Breast epithelium (tissue), 4 donors: ENCODE measurements at places on chromosomes 4 and X.

DNA sequence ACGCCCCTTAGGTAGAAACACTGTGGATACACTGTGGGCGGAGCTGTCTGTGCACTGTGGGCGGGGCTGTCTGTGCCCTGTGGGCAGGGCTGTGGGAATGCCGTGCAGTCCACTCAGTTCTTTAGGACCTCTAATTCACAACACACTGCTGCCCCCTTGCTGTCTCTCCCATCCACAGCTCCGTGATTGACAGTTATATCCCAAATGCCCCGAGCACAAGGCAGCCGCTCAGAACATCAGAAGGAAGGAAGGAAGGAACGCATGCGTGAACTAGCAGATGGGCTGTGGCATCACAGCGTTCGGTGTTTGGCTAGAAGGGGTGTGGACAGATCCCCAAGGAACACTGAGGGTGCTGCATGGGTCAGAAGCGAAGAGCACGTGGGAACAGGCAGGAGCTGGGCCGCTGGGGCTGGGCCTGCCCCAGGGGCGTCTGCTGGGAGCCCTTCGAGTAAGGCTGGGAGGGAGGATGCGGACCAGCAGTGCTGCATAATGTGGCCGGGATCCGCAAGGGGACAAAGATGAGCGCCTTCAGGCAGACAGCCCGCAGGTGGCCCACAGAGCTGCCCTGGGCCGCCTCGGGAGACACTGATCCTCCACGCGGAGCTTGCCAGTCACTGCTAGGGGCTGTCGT, 29.8 kb downstream of the ACOX3 start:
- DNase-seq, result no peak

GRCh38 chrX:76159453-76159852, 13.4 kb upstream of the PBDC1 start:
- DNase-seq, result no peak

DNA sequence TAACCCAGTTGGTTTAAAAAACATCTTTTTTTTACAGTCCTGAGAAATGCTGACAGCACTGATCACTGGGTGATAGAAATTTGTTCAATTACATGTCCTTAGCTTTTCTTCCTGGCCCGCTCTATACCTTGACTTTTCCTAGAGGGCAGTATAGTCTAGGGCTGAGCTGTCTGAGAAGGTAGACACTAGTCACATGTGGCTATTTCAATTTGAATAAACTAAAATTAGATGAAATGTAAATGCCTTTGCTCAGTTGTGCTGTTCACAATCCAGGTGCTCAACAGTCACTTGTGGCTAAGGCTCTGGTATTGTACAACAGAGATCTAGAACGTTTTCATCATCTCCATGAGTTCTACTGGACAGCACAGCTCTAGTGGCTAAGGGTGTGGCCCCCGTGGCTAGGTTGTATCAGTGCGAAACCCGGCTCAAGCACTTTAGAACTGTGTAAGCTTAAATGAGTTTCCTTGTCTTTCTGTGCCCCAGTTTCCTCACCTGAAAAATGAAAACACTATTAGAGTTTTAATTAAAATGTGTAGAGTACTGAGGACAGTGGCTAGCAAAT, 111.6 kb upstream of the WDR17 start:
- no peak for DNase-seq

DNA sequence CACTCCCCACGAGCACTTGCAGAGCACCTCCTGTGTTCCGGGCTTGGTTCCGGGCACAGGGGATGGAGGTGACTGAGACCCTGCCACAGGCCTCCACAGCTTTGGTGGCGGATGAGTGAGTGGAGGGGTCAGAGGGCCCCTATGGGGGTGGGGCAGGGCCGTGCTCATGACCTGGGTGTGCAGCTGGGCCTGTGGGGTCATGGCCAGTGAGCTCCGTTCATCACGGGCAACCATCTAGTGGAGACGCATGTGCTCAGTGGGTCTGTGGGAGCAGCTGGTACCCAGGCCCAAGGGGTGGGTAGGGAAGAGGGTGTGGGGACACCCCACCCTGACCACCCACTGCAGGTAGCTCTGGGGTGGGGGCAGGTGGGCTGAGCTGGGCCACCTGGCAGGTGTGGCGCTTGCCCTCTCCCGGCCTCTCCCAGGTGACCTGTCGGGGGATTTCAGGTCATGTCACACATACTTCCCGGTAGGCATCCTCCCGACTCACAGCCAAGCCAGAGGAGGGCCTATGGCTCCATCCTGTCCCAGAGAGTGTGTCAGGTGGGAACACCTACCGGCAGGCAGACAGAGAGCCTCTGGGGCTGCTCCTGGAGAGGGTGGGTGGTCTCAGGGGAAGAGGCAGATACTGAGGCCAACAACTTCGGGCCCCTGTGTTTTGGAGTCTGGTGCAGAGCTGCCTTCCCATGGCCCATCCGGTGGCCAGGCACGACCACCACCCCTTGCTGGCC, 3.6 kb downstream of the PSAPL1 start:
- DNase-seq, result no peak

DNA sequence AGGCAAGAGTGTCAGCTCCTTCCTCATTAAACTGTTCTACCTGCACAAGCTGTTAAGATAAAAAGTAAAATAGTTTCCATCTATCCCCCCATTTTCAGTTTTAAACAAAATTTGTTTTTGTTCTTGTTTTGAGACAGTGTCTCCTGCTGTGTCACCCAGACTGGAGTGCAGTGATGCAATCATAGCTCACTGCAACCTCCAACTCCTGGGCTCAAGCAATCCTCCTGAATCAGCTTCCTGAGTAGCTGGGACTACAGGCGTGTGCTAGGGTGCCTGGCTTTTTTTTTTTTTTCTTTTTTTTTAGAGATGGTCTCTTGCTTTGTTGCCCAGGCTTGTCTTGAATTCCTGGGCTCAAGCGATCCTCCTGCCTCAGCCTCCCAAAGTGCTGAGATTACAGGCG, 105.4 kb downstream of the HS6ST2 start:
- no peak for DNase-seq

DNA sequence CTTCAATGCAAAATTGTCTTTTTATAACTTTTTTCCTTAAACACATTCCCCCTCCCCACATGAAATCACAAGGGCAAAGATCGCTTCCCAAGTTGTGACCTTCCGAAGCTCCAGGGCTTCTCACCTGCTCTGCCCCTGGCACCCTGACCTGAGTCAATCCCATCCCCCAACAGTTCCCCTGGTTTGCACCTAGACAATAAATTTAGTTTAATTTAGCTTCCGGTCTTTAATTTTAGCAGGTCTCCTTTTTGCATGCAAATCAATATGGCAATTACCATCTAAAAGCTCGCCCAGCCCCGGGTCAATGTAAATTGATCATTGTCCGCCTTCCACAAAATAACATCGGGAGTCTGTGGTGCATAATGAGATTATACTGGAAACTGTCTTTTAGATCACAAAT, 6.8 kb downstream of the BCOR start:
- no peak for DNase-seq

DNA sequence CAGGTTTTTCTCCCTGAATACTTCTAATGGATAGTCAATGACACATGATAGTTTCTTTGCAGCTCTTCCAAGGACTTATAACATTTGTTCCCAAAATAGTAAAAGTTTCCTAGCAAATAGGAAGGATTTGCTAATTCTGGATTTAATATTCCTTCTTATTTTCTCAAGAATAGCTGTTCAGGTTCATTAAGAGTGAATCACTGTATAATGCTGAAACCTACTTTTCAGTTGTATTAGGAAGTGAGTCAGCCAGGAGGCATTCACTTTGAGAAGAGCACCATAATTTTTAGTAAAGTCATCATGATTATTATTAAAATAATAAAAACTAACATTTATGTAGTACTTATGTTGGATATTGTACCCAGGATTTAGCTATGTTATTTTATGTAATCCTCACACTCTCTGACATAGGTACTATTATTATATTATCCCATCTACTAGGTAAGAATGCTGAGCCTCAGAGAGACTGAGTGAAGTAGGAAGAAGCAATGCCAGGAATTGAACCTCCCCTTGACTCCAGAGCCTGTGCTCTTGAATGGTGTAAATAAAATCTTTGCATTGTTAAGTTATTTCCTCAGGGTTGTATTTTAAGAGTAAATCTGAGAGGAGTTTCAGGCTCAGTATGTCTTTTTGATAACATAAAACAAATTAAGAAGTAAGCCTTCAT, 114.8 kb downstream of the REELD1 start:
- no peak for DNase-seq

DNA sequence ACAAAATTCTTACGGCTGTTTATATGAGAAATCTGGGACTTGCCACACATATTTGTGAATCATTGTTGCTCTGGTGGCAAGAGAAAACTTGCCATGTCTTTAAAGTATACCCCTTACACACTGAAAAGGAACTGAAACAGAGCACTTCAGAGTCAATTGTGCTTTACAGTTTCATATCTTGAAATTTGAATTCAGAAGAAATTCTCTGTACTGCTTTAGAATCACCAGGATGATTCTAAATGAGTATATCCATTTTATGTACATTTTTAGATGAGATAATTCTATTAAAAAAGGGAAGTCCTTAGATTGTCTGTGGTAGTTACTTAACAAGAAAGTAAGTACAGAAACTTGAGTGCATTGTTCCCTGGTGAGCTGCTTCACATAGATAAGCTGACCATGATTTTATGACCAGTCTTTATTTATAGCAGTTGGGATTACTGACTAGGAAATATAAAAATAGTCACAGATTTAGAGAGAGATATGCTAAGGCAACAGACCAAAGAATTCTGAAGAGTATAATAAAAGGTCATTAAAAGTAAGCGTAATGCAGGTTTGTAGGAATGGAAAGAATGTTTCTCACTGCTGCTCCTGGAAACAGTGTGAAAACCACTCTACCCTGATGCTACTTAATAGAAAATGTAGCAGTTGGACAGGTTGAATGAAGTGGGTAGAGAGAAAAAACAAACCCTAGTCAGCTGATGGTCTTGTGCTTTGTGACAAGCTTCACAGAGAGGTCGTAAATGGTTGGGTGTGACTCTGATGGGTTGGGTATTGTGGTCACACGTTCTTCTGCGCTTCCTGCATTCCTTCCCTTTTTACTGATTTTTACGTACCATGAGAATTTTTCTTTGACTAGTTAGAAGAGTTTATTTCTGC, 41.0 kb downstream of the FNIP2 start:
- DNase-seq, result no peak

- DNase-seq, result no peak
These were observed 141.9 kb downstream of the SLIT2 start for GRCh38 chr4:20393486-20394100.

- DNase-seq, result no peak
These were observed 21.0 kb downstream of the LRPAP1 start for GRCh38 chr4:3511187-3511586.

DNA sequence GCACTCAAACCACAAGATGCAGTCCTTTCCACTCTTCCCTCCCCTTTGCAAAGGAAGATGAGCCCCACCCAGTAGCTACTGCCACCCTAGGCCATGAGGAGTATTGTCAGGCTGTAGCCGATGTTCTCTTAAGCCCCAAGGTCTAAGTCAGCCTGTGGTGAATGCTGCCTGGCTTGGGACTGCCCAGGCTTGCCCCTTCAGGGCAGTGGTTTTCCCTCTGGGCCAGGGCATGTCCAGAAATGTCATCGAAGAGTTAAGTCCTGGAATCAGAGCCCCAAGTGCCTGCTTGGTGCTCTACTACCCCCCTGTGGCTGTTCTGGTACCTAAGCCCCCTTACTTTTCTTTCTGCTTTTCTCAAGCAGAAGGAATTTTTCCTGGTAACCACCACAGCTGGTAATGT, 11.8 kb upstream of the PGK1 start:
- DNase-seq, result no peak

- no peak for DNase-seq
These were observed 172.0 kb downstream of the FBXO8 start for GRCh38 chr4:174111422-174111821.

GRCh38 chr4:189656641-189657040, 284.0 kb upstream of the FRG1 start:
- DNase-seq, result no peak
